ENCODE measurements at places on chromosomes 5 and 9.

DNA sequence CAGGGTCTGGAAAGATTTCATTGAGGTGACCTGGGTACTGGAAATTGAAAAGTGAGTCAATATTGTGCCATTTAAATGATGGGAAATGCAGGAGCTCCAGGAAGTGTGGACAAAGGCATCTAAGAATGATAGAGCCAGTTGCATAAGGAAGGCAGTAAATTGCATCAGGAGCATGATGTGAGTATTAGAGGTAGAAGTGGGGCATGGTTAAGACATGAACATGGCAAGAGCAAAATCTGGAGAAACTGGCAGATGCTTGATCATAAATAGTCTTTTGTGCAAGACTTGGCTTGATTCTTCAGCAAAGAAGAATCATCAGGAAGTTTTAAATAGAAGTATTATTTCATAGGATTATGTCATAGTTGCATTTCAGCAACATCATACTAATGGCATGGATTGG lies 157.4 kb upstream of the PUM3 start:
- DNase-seq: no peak

GRCh38 chr5:67090593-67090992 lies 106.0 kb downstream of the CD180 start:
- DNase-seq: no peak

- no peak for DNase-seq
Measured at GRCh38 chr9:35863583-35863982, 6.6 kb downstream of the OR13J1 start.

DNA sequence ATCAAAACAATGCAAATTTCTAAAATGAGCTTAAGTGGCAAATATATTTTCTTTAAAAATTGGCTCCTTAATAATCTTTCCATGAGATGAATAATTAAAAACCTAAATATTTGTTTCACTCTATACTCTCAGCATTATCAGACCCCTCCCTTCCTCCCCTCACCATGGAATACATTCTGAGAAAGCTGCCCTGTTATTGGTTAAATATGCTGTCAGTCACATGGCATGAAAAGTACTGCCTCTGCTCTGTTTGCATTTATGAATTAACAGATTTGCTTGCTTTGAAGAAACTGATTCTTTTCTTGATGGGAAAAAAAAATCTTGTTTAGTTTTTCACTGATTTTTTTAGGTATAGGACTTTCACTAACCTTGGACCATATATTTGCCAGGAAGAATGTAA lies 17.0 kb upstream of the RPS23 start:
- DNase-seq: no peak

DNA sequence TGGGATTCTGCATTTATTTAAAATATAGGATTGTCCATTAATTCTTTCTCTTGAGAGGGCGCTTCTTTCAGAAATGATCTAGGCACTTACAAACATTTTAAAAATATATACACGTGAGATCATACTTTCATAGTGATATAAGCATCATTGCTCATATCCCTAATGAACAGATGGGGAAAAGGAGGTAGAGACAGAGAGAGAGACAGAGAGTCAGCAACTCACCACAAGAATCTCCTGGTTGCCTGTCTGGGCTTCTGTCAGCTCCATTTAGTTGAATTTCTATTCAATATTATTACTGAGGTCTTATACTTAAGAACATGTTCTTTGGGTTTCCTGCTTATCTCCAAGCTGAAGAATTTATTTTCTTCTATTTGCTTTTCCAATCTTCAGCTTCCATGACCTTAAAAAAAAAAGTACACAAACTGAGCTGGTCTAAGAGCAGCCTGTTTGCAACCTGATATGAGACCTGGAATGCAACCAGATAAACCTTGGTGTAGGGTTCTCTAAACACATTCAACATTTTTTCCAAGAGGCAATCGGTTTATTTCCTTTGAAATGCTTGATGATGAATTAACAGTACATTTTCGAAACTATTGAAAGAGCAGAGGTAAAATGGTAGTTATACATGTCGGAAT lies 51.6 kb upstream of the LIFR start:
- no peak for DNase-seq

- DNase-seq: no peak
Measured at GRCh38 chr5:33257807-33258429, 182.8 kb upstream of the TARS1 start.

GRCh38 chr9:137878146-137878941 lies 762 bp downstream of the CACNA1B start:
- DNase-seq: no peak

Measured in small intestine (tissue), 16 donors.